ENCODE measurements at places on chromosomes 16 and 17.

GRCh38 chr16:85879975-85880831 is 18.8 kb upstream of the IRF8 start:
- DNase-seq, result no peak

GRCh38 chr16:87964049-87964659 is 12.9 kb downstream of the BANP start:
- no peak for DNase-seq

- DNase-seq, result no peak
Observed at GRCh38 chr17:31200287-31200686, 96.8 kb downstream of the OMG start.

DNA sequence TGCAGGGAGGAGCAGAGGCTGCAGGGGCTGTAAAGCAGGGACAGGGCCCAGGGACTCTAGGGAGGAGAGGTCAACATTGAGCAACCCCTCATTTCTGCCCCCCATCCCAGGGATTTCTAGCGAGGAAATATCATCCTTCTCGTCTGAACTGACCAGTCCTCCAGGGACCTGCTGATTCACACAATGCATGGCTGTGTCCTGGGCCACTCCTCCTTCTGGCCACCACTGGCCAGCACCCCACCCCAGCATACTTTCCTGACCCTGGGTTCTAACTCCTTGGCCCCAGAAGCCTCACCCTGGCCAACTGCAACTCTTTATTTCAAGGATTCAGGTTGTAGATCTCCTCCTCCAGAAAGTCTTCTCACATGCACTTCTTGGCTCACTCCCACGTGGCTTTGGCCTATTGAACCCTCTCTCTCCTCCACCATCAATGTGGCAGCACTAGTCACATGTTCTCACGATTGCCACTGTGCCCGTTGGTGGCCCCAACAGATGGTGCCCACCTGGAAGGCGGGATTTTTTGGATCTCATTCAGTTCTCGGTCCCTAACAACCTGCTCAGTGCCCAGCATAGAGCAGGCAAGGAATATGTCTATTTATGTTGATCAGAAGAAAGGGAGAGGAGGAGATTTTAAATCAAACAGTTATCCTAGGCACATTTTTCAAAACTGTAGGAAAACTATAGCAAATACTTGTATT is 41.5 kb downstream of the CUEDC1 start:
- no peak for DNase-seq

GRCh38 chr17:27975146-27976011 is 67.1 kb upstream of the NLK start:
- DNase-seq, result no peak

GRCh38 chr17:56887105-56887504 is 26.7 kb downstream of the TRIM25 start:
- no peak for DNase-seq

GRCh38 chr16:29763326-29763725 is 14.7 kb upstream of the ZG16 start:
- DNase-seq, result no peak

GRCh38 chr16:81435103-81435502 is 9.5 kb upstream of the CMIP start:
- no peak for DNase-seq

GRCh38 chr16:8962393-8963009 is 1.2 kb downstream of the USP7 start:
- DNase-seq, result no peak

DNA sequence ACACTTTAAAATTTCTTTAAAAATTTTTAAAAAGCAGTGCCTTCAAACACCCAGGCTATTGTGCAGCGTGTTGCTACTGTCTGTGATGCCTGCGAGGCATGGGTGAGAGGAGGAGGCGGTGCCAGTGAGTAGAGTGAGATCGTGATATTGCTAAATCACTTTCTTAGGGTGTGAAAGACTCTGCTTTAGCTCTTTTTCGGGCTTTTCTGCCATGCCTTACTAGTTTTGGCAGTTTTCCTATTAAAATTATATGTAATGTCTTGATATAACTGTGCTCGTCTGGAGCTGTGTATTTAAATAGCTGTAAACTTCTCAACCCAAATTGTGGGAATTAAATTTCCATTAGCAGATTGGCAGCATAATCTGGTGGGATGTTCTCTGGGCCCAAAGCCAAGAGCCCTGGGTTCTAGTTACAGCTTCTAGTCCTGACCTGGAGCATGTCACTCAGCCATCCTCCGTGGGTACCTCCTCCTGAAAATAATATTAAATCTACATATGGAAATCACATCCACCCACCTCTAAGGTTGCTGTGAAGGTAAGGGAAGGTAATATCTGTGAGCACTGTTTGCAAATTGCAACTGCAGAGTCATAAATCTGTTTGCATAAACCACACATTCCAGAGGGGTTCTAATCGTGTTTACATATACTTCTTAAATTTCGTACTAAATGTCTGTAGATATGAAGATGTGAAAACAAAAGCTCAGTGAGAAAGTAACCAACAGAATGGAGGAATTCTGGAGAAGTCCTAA is 264.3 kb upstream of the CACNG5 start:
- no peak for DNase-seq

- no peak for DNase-seq
Observed at GRCh38 chr17:4605826-4606225, 21.5 kb downstream of the SMTNL2 start.

DNA sequence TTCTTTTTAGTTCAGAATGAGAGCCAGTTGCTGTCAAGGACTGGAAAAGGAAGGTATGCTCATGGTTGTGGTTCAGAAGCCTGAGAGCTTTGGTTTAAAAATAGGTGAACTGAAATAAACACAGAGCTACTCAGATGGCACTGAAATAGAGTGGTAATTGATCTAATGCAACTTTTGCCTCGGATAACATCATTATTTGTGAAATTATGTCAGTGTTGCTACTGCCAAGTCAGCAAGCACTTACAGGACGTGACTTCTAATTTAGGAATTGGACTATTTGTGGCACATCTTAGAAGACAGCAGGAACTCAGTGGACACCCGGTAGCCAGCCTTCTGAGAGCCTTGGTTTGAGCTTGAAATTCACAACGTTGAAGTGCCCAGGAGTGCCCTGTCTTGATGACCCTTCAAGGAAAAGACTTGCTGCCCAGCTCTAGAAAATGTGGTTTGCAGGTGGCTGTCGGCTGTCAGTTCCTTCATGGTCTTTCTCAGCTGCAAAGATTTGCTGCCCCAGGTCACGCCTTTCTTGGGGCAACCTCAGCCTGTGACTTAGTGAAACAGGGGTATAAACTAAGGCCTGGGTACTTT is 42.0 kb upstream of the XYLT1 start:
- DNase-seq, result no peak

DNA sequence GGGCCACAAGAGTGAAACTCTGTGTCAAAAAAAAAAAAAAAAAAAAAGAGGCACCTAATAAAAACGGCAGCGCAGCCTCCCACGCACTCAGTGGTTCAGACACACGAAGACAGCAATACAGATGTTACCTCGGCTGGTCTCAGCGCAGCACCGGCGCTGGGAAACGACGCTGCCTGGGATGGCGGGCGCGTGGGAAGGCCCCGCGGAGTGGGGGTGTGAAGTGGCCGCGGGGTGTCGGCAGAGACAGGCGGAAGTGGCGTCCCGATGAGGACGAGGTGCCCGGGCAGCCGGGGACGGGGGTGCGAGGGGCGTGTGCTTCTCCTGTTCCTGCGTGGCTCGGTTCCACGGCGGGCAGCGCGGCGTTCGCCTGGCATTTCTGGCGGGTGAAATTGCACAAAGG is 179.4 kb downstream of the BANP start:
- no peak for DNase-seq

GRCh38 chr17:55301521-55302406 is 37.0 kb downstream of the HLF start:
- DNase-seq, result no peak

DNA sequence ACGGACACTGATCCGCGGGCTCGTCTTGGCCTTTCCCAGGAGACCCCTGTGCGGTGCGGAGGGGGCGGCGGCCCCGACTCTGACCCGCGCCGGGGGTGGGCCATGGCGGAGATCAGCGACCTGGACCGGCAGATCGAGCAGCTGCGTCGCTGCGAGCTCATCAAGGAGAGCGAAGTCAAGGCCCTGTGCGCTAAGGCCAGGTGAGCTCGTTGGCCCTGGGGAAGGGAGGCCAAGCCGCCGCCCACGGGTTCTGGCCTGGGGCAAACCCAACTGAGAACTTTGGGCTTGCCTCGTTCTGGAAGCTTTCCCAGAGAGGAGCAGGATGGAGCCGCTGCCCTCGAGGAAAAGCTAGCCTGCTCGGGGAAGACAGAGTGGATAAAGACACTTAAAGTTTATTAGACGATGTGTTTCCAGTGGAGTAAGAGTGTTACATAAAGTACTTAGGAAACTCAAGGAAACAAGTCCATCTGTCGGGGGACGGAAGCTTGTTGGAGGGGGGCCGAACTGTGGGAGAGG is 540 bp downstream of the PPP4C start:
- no peak for DNase-seq

DNA sequence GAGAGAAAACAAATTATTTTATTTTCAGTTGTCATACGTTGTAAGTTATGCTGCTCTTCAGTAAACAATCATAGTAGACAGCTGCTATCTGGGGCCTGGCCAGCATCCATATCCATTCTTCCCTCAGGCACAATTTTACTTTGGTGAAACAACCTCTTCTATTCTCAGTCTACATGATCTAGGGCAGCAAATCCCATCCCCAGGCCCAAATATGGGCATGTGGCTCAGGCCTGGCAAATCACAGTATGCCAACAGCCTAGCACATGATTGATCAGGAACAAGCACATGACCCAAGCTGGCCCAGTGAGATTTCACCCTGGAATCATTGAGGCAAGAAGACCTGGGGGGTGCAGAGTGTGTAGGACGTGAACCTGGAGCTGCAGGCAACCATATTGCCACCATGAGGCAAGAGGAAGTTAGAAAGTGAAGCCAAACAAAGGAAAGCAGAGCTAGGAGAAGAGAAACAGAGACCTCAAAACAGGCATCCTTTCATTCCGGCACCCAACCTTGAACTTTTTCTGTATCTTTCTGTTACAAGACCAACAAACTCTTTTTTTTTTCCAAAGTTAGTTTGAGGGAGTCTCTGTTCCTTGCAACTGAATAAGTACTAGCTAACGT is 10.3 kb upstream of the ABCC12 start:
- DNase-seq, result no peak

DNA sequence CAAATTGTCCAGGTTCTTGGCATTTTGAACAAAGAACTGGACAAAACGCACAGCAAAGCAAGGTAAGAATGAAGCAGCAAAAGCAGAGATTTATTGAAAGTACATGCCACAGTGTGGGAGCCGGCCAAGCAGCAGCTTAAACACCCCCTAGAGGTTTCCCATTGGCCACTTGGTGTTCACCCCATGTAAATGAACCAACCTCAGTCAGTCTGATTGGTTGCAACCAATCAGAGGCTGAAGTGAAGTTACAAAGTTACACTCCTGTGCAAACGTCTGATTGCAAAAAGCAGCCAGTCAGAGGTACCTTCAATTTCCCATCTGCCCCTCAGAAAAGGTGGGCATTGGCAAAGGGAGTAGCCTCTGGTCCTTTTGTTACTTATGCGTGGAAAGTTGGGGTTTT is 8.8 kb upstream of the ZNF263 start:
- no peak for DNase-seq

DNA sequence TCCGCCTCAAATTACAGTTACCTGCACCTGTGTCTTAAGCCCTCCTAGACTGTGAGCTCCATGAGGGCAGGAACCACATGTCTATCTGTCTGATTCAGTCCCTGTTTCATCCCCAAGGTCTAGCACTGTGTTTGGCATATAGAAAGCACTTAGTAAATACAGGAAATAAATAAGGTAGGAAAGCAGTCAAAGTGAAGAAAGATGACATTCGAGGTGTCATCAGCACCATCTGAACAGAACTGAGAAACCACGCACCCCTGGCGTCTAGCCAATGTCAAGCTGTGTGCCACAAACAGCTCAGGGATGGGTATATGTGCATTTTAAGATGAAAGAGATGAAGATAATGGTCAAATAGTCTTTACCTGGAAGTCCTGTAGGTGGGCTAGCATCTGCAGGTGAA is 79.6 kb upstream of the ATP2A3 start:
- no peak for DNase-seq

DNA sequence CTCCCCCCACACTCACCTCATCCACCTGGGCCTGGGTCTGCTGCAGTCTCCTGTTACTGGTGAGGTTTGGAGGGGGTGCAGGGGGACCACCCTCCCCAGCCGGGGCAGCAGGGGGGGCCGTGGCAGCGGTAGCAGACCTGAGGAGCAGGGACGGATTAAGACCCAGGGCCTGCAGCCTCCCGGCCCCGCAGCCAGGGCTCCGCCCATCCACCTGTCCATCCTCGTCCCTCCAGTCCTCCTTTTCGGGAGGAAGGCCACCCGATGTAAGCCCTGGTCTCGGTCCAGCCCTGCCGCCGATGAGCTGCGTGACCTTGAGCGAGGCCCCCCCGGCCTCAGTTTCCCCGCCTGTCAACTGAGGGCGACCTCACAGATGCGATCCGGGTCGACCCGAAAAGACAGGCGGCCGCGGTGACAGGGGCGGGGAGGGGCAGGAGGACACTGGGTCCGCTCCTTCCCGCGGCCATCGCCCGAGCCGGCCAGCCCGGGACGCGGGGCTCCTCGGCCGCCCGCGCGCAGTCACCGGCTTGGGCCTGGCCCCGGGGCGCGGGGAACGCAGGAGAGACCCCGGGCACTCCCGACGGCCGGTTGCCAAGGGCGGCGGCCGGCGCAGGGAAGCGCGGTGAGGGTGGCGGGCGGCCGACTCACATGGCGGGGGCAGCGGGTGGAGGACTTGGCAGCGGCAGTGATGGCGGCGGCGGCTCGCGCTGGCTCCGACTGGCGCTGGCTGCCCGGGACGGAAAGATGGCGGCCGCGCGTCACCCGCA is at the start of gene VAMP2:
TSS of gene VAMP2 (minus strand) at position 716 of the 764 bp plus-strand sequence. CDS start at position 647, 69 bp downstream.
- DNase-seq, result no peak

GRCh38 chr17:60594734-60595133 is 5.3 kb upstream of the PPM1D start:
- DNase-seq, result no peak

DNA sequence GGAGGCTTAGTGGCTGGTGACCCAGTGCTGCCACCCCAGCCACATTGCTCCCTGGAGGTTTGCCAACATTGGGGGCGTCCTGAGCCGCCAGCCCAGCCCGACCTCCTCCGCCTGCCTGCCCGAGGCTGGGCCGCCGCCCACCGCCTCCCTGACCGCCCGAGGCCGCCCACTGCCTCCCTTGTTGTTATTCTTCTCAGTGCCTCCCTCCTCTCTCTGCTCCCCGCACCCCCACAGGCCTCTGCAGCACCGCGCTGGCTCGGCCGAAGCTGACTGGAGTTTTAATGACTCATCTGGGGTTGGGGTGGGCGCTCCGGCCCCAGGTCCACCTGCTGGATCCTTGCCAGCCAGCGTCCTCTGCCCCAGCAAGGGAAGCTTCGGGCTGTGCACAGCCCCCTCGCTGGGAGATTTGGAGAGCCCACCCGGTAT is 102.5 kb downstream of the RBFOX3 start:
- DNase-seq, result no peak
